ENCODE measurements at places on chromosomes 6 and 20.
A peak's percentile ranks its signal among the peaks of the same experiment; 100 is the strongest.

GRCh38 chr6:165732696-165733488 lies 69.9 kb upstream of the PDE10A start:
- DNase-seq, result no peak

DNA sequence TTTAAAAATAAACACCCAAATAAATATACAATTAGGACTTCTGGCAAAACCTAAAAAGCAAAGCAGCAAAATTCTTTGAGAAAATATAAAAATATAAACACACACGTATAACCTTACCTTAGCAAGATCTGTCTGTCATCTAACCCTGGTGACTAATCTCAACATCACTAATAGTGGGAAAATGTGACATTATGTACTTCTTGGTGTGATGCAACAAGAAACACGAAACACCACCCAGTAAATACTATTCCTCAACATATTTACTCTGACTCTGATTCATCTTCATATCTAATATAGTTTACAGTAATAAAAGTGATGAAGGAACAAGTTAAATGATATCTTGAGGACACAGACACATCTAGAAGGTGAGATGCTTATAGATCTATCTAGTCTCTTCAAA lies 332.6 kb upstream of the MANEA start:
- no peak for DNase-seq

DNA sequence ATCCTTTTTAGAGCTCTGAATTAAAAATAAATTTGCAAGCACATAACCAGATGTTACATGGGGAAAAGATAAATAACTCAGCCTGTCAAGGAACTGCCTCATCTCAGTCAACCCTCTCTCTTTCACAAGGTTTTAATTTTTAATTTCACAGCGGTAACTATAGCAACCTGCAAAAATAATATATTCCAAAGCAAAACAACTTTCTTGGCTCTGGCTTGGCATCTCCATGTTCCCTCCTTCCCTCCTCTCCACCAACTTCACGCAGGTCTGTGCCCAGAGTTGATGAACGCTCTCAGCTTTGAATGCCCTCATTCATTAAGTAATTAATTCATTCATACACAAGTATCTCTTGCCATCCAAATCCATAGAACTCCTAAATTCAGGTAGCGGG lies 32.5 kb upstream of the SIRPA start:
- no peak for DNase-seq

- peak; percentile 32 for DNase-seq
Measured at GRCh38 chr20:32823078-32823477, 3.3 kb downstream of the MAPRE1 start.

DNA sequence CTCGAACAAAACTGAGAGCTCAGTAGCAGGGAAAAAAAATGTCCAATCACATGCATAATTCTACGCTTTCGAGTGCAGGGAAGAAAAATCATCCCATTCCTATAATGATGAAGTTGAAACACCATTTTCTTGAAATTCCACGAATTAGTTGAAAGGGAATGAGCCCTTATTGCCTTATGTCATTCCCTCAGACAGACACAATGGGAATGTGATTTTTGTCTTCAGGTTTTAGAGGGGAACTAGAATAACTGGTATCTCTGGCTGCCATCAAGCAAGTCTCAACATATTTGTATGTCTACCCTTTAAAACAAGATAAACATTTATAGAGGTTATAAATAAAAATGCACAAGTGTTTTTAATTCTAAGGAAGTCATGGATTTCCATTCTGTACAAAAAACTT lies 87.9 kb downstream of the KIF13A start:
- DNase-seq, result no peak

GRCh38 chr20:17407550-17407949 lies 123.6 kb downstream of the BFSP1 start:
- DNase-seq, result no peak

- no peak for DNase-seq
Measured at GRCh38 chr20:63963784-63964301, 5.9 kb downstream of the ZNF512B start.

DNA sequence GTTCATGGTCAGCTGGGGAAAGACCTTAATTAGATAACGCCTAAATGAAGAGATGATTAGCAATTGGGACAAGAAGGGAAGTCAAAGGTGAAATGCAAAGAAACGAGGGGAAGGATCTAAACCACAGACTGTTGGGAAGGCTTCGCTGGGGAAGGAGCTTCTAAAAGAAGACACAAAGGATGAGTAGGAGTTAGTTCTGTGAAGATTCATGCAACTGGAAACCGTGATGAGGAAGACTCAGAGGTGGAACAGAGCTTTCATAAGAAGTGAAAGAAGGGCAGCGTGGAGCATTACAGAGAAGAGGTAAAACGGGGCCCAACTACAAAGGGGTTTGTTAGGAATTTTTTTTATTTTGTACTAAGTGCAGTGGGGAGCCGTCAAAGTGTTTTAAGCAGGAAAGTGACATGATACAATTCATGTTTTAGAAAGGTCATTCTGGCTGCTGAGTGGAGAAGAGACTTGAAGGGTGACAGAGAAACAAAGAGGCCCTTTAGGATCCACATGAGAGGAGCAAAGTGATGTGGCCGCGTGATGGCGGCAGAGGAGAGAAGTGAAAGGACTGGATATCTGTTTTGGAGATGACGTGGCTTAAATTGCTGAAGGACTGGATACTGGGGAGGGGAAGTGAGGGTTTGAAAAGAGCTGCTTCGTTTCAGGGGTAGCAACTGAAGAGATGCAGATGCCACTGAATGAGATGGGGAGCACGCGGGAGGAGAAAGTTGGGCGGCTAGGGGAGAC lies 33.6 kb downstream of the TTI1 start:
- DNase-seq, result no peak

GRCh38 chr6:136963259-136963658 lies 41.2 kb downstream of the SLC35D3 start:
- DNase-seq, result no peak

DNA sequence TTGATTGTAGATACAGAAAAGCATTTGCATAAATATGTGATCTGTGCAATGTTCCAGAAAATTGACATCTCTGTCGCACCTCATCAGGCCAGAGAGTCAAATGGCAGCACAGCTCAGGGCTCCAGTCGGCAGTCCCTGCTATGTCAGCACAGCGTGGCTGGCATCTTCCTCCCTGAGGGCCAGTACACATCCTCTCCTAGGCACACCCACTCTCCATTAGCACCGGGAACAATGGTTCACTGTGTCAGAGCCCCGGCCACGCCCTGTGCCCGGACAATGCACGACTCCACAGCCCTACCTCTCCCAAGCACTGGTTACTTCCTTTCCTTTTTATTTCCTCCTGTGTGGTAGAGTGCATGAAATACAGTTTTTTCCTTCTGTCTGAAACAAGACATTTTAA lies 114.9 kb downstream of the FOXC1 start:
- DNase-seq, result no peak

DNA sequence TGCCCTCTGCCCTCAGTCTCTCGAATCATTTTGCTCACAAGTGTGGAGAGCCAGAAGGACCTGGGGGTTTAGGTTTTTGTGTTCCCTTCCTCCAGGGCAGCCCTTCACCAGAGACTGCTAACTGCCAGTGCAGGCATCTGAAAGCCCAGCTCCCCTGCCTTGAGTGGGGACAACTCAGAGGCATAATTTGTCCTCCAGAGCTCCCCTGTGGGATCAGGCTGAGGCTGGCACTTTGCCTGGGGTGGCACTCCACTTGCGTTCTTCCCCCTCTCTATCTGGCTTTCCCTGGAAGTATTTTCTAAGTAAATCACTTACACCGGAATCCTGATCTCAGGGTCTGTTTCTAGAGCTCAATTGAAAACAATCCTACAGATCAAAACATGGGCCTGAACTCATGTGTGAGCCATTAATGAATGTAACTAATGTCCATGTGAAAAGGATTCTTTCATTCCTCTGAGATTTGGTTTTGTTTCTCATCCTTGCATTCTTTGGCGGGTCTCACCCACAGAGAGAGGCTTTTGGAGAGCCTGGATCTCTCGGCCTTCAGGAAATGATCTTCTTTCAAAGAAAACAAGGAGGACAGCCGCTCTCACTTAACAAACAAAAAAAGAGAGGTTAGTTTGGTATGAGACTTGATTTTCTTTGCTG lies 125.7 kb upstream of the RIPOR2 start:
- DNase-seq, result no peak

GRCh38 chr6:13825871-13826270 lies 11.5 kb upstream of the MCUR1 start:
- no peak for DNase-seq

GRCh38 chr6:15025446-15025845 lies 220.4 kb upstream of the JARID2 start:
- no peak for DNase-seq

DNA sequence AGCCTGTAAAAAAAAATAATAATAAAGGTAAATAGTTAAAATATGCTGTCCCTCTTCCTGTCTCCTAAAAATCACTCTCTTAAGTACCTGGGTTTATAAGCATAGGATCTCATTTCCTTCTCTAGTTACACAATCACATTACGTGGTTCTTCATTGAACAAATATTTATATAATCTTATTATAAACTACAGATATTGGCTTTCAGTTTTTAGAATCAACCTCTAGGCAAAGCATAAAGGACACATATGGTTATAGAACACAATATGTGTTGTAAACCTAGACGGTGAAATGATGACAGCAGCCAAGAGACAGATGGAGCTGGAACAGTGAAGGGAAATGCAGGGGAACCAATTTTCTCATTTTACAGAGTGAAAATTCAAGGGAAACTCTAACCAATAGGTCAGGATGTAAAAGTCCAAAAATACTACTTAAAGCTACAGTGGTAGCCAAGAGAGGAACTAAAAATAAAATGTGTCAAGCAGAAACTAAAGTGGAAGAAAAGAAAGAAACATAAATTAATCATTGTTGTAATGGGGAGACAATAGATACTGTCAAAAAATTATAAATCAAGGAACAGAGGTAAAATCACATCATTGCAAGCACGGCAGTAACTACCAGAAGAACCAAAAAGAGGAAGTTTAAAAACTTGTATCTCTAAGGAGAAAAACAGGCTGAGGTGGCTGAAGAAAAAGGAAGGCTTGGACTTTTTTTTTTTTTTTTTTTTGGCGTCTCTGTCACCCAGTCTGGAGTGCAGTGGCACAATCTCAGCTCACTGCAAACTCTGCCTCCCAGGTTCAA lies 82.8 kb upstream of the CDYL start:
- DNase-seq, result no peak

GRCh38 chr6:157151989-157152388 lies 171.3 kb downstream of the TMEM242 start:
- peak; percentile 56 for DNase-seq

- no peak for DNase-seq
Measured at GRCh38 chr6:156589281-156589680, 187.9 kb upstream of the ARID1B start.

DNA sequence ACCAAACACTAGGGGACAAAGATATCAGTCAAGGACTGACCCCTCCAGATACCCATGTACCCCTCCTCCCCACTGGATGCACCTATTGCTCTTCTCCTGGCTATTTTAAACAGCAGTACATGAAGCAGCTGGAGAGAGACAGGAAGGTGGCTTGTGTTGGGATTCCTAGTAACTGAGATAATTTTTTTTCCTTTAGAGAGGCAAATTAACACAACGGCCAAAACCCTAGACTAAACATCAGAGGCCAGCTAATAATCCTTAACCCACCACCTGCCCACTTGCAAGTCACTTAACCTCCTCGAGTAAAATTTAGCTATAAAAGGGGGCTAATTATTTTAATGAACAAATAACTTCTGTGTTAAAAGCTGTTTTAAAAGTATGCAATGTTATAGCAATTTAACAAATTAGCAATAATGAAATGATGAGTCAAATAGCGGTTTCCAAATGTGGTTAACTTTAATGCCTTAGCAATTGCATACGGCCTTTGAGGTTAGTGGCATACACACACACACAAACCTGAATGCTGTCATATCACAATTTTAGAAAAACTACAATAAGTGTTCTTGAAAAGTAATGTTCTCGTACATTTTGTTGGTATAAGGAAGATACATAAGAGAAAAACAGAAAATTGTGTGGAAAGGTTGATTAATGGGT lies 151.7 kb downstream of the FRK start:
- DNase-seq, result no peak

- peak; percentile 58 for DNase-seq
Measured at GRCh38 chr6:26022132-26022472, 59.5 kb downstream of the TRIM38 start.

DNA sequence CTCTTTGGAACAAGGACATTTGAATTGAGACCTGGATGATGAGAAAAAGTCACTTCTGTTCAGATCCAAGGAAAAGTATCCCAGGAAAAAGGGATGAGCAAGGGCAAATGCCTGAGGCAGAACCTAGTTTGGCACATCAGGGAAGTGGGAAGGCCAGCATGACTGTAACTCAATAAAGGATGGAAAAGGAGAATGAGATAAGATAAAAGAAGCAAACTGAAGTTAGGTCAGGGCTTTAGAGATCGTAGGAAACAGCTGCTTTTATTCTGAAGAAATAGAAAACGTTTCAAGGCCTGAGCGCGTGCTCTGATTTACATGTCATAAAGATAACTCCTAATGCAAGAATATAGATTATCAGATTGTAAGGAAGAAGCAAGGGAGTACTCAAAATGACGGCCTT lies 450.0 kb downstream of the FRK start:
- no peak for DNase-seq

DNA sequence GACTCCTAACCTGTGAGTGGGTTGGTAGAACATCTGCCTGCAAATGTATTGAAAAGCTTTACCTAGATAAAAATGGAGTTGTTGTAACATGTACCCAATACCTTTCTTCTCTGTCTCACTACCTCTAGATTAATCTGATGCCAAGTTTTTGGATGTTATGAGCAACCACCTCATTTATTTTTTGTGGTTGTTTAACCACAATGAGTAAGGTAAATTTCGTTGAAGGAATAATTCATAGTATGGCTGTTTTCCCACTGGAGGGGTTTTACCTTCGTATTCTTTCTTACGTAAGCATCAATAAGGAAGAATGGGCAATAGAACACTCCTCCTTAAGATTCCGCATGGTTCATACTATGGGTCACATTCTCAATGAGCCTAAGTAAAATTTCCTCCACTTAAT lies 165.4 kb downstream of the CDH26 start:
- no peak for DNase-seq
